DMS79 treated with DMSO at 0.1 percent for 48 hours (cell line): ENCODE measurements at places on chromosomes 13 and 19.
A peak's percentile ranks its signal among the peaks of the same experiment; 100 is the strongest.

- DNase-seq = no peak
Observed at GRCh38 chr13:22940736-22941135, 240.0 kb upstream of the SGCG start.

- peak; percentile 40 for DNase-seq
Observed at GRCh38 chr19:51473009-51473707, 5.2 kb upstream of the CEACAM18 start.

GRCh38 chr13:20974981-20975585 is 72.5 kb upstream of the XPO4 start:
- no peak for DNase-seq

- DNase-seq = peak; percentile 24
Observed at GRCh38 chr13:19864024-19864745, 736 bp upstream of the ZMYM5 start.

- DNase-seq = no peak
Observed at GRCh38 chr13:51894239-51894638, 32.5 kb downstream of the CCDC70 start.

GRCh38 chr13:112885242-112885781 is 83.7 kb upstream of the MCF2L start:
- DNase-seq = no peak

DNA sequence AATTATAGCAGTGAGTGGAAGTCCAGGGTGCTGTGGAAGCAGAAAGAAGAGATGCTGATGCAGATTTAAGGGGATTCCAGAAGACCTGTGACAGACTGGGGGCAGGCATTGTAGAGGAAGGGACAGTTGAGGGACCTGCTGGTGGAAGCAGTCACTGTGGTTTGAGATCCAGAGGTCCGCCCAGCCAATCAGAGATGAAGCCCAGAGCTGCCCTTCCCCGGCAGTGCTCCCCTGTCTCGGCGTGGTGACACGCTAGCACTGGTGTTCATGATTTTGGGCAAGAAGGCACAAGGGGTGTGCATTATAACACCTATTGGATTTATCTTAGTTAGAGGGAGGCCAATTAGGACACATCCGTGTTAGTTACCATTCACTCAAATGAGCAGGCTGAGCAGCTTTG is 16.1 kb downstream of the TNFRSF19 start:
- DNase-seq = no peak

DNA sequence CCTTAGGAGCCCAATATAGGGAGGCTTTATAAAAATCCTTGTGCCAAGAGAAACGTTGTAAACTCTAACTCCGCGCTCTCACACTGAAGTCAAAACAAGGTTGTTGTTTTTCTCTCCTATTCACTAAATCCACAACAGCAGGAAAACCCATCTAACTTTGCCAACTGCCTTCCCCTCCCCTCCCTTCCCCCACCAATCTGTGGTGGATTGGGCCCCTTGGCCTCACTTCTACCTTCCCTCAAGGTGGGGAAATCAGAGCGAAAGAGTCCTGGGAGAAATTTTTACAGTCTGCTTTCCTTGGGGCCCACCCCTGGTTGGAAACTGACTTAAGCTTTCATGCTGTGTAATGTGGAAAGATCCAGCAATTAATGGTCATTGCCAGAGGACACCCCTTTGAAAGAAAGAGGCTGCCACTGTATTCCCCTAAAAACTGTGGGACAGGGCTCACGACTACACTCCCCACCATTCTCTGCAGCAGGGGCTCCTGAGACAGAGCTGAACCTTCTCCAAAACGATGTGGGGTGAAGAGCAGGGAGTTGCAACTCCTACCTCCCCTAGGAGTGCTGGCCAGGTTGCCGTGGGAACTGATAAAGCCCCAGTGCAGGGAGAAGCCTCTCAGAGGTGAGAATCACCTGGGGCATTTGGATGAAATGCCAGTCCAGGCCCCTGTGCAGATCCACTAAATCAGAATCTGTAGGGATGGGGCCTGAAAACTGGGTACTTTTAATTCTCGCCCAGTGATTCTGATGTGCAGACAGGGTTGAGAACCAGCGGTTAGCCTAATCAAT is 1.1 kb downstream of the DHRS12 start:
- no peak for DNase-seq

- DNase-seq = no peak
Observed at GRCh38 chr19:2616741-2617392, 85.6 kb downstream of the GNG7 start.

- no peak for DNase-seq
Observed at GRCh38 chr13:74770361-74770760, 636.2 kb upstream of the KLF12 start.

- no peak for DNase-seq
Observed at GRCh38 chr13:76921516-76921915, 26.8 kb upstream of the ACOD1 start.

- DNase-seq = no peak
Observed at GRCh38 chr13:42651936-42652641, 78.1 kb downstream of the TNFSF11 start.

DNA sequence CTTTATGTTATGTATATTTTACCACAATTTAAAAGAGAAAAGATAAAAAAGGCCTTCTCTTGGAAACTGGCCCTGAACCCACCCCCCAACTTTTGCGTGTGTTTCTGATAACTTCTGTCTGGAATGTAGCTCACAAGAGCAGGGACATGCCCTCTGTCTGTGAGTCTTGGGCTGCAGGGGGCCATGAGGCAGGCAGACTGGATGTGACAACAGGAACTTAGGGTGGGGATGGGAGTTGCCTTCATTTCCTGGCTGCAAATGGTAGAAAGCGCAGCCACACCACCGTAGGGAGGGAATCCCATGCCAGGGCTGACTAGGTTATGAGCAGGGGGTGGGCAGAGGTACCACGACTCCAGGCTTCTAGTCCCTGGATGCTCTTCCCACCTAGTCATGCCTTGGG is 21.9 kb downstream of the CILP2 start:
- no peak for DNase-seq

GRCh38 chr19:10820173-10820572 is 15.8 kb downstream of the TMED1 start:
- DNase-seq = no peak

DNA sequence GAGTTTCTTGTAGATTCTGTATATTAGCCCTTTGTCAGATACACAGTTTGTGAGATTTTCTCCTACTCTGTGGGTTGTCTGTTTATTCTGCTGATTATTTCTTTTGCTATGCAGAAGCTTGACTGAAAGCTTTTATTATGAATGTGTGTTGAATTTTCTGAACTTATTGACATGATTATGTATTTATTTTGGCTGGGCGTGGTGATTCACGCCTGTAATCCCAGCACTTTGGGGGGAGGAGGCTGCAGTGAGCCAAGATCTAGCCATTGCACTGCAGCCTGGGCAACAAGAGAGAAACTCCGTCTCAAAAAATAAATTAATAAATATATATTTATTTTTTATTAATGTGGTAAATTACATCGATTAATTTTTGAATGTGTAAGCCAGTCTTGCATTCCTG is 78.9 kb downstream of the DNAJC15 start:
- DNase-seq = no peak

DNA sequence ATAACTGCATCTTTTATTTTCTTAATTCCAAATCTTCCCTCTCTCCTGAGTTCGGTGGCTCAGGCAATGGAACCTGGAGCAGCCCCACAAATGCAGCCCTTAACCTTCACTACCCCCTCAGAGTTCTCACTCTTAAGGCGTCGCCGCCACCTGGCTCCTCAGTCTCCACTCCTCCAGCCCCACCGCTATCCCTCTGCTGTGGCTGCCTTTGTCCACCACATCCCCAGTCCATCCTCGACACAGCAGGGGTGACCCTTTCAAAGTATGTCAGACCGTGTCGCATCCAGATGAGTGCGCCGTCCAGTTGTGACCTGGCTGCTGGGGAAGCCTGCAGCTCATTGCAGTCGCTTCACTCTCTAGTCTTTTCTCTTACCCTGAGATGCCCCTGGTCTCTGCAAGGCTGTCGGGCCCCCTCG is 1.0 kb downstream of the SPPL2B start:
- DNase-seq = peak; percentile 42

- no peak for DNase-seq
Observed at GRCh38 chr13:23707674-23708073, 137.5 kb downstream of the TNFRSF19 start.

DNA sequence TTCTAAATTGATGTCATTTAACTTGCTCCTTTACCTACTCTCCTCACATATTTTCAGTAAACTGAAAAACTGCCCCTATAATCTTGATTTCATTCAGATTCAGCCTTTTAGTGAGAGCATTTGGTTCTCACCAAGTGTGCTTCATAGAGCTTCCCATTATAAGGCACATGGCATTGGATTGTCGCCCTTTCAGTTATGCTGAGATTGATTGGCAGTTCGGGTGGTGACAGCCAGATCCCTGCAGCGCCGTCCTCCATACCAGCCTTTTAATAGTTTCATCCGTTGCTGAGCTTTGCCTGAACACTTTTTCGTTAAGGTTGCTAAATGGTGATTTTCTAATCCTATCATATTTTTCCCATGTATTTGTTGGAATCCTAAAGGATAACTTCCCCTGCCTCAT is 80.4 kb downstream of the DHRS12 start:
- no peak for DNase-seq

DNA sequence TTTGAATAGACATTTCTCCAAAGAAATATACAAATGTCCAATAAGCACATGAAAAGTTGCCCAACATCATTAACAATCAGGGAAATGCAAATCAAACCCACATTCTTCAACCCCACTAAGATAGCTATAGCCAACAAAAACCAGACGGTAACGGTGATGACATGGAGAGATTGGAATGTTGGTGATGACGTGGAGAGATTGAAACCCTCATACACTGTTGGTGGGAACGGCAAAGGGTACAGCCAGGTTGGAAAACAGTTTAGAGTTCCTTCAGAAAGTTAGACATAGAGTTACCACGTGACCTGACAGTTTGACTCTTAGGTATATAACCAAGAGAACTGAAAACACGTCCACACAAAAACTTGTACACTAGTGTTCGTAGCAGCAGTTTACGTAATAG is 48.1 kb downstream of the TNFRSF19 start:
- DNase-seq = no peak

DNA sequence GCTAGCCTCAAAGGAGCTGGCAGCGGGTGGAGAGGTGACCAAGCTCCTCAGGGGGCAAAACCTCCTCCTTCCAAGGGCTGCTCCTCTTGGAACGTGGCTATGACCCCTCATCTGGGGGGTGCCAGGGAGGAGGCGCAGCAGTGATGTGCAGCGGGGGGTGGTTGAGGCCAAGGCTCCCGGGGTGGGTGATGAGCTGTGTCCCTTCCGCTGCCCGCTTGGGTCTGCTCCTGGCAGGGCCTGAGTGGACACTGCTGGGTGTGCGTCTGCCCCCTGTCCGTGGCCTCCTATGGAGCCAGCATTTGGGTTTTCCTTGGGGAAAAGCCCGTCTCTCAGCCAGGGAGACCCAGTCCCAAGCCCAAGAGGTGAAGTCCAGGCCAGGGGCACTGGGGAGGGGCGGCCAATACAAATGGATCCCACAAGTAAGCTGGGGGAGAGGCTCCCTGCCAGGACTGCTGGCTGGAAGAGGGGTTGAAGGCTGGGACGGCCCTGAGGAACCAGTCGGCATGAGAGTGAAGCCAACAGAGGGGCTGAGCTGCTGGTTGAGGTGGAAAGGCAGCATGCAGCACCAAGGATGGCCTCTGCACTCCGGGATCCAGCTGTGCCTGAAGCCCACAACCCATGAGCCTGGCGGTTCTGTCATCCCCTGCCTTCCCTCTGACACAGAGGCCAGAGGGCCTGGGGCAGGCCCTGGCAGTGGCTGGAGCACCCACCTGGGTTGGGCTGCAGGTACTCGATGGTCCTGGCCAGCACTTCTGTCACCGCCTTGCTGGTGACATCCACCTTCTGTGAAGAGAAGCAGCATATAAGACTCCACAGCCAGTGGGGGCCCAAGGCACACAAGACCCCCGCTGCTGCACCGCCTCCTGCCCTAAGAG is 22.7 kb downstream of the MPND start:
- DNase-seq = no peak

GRCh38 chr13:46172531-46172991 is 9.4 kb downstream of the LCP1 start:
- DNase-seq = no peak

DNA sequence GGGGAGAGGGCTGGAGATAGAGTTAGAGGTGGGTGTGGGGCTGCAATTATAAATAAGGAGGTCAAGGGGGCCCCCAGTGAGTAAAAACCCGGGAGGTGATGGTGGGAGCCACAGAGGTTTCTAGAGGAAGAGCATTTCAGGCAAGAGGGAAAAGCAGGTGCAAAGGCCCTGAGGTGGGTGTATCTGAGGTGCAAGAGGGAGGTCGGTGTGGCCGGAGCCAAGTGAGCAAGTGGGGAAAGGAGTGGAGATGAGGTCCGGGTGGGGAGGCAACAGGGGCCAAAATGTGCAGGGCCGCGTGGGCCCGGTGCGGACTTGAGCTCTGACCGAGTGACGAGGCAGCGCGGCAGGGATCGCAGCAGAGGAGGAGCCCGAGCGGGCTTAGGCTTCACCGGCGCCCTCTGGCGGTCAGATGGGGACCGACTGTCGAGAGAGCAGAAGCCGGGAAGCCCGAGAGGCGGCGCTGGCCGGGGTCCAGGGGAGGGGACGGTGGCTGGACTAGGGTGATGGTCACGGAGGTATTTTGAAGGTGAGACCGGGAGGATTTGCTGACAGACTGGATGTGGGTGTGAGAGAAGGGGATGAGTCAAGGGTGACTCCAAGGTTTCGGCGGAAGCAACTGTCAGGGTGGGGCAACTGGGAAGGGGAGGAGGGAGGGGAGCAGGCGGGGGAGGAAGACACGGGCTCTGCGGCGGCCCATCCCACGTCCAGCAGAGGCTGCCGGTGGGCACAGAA is 17.7 kb upstream of the SPACA4 start:
- DNase-seq = peak; percentile 30

DNA sequence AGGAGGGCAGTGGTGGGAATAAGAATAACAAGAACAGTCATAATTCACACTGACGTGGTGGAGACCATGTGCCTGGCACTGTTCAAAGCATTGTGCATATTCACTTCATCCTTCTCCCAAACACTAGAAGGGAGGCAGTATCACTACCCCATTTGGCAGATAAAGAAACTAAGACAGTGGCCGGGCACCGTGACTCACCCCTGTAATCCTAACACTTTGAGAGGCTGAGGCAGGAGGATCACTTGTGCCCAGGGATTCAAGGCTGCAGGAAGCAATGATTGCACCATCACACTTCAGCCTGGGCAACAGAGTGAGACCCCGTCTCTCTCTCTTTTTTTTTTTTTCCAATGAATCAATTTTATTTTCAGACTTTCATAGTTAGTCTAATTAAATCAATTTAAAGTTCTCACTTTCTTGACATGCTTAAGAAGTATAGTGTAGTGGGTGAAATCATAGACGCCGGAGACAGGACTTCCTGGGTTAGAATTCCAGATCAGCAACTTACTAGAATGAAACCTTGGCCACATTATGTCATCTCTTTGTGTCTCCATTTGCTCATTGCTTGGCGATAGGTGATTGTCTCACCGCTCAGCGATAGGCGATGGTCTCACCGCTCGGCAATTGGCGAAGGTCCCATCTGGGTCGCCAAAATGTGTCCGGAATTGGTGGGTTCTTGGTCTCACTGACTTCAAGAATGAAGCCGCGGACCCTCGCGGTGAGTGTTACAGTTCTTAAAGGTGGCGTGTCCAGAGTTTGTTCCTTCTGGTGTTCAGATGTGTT is 5.3 kb upstream of the ATG4D start:
- no peak for DNase-seq

DNA sequence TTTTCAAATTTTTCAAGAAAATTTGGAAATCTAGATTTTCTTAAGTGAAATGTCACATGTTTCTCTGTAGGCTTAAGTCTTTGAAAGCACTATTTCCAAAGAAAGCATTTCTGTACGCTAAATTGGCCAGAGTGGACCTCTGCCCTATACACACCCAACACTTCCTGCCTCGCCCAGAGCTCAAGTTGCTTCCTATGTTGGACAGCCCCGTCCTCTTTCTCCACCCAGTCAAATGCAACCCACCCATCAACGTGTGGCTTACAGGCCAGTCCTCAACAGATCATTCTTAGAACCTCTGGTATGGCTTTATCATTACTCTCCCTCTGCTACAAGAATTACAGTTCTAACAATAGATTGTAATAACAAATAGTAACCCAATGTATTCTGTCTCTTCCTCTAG is 24.2 kb downstream of the KLF12 start:
- no peak for DNase-seq
